ENCODE measurements at places on chromosomes 6 and 20.
A peak's percentile ranks its signal among the peaks of the same experiment; 100 is the strongest.

GRCh38 chr6:108801366-108801765 is 46.9 kb upstream of the ARMC2 start:
- DNase-seq: no peak

GRCh38 chr6:11769811-11770545 is 8.6 kb downstream of the ADTRP start:
- DNase-seq: no peak

DNA sequence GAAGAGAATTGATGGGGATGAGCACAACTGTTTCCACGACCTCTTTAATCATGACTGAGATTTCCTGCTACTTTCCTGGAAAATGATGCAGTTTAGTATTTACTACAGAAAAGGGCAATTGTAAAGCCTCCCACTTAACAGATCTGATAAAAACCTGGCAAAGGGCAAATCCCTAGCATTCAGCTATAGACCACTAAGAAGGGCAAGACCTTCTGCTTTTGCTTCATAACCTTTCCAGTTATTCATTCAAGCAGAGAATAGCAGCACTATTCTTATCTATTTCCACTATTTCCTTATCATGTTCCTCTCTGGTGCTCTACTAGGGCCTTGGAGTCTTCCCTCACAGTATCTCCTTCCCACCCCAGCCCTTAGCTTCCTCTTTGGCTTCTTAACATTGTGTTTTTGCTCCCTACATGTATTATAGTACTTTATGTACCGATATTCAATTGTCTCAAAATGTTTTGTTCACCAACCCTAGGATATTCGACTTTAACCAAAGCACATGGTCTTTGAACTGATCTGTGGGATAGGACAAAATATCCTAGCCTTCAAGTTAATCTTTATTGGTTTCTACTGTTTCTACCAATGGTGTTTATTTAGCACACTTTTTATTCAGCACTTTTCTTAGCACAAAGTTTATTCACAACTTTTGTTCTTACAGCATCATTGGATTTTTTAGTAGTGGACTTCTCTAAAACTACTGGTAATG is 32.7 kb upstream of the MANEA start:
- no peak for DNase-seq

- no peak for DNase-seq
These were observed 91.4 kb upstream of the ATXN1 start for GRCh38 chr6:16852671-16853070.

- no peak for DNase-seq
These were observed 46.8 kb downstream of the RREB1 start for GRCh38 chr6:7154341-7155139.

- no peak for DNase-seq
These were observed 78.6 kb downstream of the LINC00237 start for GRCh38 chr20:21027569-21027968.

- no peak for DNase-seq
These were observed 233.5 kb upstream of the QKI start for GRCh38 chr6:163180874-163181541.

DNA sequence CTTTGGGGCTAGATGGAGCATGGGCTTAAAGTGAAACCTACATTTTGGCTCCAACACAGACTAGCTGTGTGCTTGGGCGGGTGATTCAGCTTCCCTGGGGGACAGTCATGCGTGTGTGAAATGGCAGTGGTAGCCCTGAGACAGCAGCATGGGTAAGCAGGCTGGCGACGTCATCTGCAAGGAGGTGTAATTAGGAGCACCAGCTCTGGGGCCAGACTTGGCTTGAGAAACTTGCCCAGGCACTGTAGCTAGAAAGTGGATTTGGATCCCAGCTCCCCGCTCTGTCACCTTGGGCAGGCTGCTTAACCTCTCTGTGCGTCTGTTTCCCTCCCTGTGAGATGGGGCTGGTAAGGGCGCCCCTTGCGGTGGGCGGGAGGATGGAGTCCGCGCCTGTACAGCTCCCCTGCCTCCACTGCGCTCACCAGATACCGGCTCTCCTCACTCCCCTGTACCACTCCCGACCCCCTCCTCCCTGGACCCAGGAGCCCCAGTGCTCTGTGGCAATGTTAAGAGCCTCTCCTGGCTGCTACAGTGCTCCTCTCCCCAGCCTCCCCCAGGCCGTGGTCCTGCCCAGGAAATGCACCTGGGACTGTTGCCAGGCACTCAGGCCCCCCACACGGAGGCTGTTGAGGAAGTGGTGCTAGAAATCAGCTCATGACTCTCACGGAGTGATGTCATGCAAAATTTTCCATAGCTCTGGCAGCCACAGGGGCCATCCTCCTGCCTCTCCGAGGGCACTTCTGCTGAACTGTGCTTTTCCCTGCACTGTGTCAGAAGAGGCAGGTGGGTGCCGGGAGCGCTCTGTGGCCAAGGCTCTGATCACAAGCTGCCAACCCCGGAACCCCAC is 44.6 kb downstream of the SYNJ2 start:
- DNase-seq: peak; percentile 69

DNA sequence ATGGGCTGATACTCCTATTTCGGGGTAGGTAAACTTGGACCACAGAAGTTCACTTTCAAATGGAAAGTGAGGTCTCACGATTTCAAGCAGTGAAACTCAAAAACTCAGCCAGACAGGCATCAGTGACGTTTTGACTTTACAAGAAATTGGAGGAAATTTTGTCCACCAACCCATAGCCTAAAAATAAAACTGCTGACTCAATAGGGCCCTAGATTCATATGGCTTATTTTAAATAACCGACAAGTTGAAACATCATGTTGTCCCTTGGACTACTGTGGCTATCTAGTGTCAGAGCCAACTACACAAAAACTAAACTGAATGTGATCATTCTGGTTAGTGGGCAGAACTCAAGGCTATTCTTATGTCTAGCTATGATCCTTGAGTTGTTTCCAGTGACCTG is 486.3 kb downstream of the GRIK2 start:
- no peak for DNase-seq

GRCh38 chr6:129432738-129433137 is 277.2 kb downstream of the ARHGAP18 start:
- DNase-seq: no peak

DNA sequence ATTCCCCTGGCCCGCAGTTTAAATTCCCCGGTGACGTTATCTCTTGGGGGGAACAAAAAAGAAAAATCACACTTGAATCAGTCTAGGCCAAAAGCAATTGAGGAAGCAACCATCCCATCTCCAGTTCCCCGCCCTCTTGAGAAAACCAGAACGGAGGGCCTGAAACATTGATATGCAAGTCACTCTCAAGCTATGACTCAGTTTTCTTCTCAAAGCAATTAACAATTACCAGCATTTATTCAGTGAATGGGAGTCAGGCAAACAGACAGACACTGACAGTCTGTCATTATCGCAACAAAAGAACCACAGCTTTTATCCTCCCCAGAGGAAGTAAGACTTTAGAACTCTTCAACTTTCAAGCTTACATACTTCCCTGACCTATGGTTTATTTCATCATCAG is 100.9 kb downstream of the OPRM1 start:
- DNase-seq: no peak

- peak; percentile 37 for DNase-seq
These were observed 3.6 kb upstream of the MICA start for GRCh38 chr6:31399589-31400466.

DNA sequence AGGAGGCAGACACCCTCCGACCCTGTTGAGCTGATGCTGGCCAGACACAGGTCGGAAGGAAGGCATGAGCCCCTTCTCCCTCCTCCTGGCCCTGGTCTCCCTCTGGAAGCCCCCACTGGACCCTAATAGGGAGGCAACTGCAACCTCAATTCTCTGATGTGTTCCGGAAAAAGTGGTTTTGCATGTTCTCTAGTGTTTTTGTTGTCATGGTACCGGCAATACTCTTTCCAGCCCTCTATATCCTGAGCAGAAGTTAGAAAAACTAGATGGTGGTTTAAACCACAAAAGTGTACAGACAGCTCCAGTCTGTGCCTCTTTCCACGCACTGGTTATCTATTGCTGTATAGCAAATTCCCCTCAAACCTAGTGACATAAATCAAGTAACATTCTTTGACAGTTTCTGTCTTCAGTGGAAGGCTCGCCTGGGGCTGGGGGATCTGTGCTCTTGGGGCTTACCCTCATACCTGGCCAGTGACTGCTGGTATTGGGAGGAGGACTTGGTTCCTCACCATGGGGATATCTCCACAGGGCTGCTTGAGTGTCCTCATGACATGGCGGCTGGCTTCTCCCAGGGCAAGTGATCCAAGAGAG is 37.0 kb downstream of the SYTL3 start:
- DNase-seq: no peak

DNA sequence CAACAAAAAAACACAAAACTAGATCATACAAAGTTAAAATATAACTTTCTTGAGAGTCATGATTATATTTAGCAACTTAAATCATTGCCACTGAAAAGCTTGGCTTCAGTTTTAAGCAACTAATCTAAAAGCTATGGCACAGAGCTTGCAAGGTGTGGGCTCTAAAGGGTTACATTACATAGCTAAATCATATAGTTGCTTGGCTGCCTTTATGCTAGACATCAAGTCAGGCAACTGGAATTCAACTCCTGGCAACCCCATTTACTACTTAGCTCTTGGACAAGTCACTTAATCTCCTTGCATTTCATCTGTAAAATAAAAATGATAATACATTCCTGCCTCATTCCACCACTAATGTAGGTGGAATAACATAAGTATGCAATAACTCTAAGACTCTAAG is 40.9 kb upstream of the GCM1 start:
- DNase-seq: no peak

GRCh38 chr20:48720256-48720985 is 107.4 kb downstream of the PREX1 start:
- DNase-seq: no peak

DNA sequence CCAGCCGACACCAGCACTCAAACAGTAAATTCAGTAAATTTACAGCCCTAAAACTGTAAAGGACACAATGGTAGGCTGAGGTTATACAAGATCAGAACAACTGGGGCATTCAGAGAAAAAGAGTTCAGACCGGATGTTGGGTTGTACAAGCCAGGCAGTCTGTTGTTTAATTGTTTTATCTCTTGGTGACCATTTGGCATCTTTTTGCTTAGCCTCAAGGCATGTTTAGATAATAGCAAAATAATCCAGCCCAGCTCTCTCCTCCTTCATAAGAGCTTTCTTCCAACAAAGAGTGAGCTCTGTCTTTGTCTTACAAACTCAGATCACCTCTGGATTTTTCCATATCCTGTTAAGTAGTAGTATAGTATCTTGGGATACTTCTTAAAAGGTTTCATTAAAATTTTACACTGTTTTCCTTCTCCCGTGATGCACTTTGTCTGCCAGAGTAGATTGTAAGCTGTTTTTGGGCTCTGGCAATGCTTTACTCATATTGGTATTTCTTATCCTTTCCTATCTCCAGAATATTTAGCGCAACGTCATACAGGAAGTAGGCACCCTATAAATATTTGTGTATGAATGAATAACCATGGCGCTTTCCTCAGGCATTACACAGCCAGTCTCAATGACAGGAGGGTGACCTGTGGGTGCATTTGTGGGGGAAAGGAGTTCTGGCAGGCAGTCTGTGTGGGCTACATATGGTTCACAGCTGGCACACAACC is 35.6 kb upstream of the TRAM2 start:
- DNase-seq: no peak

GRCh38 chr6:143839196-143839595 is 3.9 kb upstream of the LTV1 start:
- no peak for DNase-seq

DNA sequence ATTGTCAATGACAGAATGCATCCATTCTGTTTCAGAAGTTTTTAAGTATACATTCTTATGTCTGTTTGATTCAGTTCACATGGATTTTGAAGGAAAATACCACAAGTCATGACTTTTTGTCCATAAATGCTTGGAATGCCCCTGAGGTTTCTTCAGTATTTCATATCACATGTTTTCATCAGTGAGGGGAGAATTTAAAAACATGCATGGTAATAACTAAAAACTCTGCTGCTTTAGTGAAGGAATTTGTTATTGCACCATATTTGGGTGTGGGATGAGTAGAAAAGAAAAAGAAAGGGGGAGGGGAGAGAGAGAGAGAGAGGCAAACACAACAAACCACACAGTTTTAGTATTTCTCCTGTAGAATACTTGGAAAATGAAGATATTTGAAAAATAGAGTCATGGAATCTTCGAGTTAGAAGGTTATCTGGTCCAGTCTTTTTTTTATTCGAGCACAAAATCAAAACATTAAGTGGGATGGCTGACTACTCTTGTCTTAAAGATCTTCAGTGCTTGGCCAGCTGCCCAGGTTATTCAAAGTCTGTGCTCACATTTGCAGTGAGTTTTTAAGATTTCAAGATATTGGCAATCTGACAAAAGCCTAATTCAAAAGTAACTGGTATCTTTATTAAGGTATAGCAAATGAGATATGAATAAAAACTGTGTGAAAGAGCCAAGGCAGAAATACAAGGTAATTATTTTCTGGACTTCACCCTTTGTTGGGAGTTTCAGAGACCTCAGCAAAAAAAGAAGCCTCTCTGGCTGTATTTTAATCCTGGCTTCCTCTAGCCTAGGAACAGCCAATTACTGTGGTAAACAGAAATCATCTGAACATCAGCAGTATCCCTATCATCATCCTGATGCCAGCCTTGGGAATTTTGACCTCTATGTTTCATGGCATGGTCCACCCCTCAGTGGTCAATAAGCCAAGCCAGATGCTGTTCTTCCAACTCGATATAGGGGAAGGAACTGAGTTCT is 687.9 kb upstream of the CITED2 start:
- DNase-seq: no peak

GRCh38 chr20:35199740-35200139 is 26.8 kb upstream of the MMP24 start:
- DNase-seq: no peak

GRCh38 chr6:147805155-147805554 is 296.7 kb downstream of the SAMD5 start:
- DNase-seq: no peak

DNA sequence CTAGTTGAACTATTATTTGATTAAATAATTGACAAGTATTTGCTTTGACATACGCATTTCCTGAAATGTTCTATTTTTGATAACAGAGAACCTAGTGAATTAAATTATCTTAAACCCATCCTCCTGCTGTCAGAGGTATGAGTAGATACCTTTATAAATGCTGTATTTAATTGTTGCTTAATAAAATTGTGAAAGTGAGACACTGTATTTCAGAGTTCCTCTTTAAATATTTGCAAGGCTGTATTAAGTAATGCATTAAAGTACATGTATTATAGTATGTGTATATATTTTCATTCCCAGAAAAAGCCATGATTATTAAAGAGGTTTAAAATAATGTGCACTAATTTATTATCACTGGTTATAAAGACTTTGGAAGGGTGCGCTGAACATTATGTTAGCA is 483.8 kb downstream of the TFAP2B start:
- DNase-seq: no peak

DNA sequence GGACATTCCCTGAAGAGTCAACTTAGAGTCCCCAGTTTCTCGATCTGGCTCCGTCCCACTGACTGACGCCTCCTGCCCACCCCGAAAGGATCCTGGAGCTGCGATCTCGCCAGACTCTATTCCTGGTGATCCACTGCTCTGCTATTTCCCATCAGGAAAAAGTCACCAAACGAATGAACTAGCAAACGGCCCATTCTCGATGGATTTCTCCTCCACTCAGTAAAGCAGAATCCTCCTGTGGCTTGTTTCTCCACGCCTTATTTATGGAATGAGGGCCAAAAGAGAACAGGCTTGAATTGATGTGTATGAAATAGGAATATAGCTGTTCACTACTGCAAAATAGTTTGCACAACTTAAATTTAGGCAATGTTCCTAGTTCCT is 5.4 kb downstream of the NKX2-4 start:
- DNase-seq: no peak
